ENCODE measurements at places on chromosomes 4 and X.

- no peak for DNase-seq
Observed at GRCh38 chr4:151422854-151423253, 13.9 kb downstream of the FHIP1A start.

- DNase-seq = no peak
Observed at GRCh38 chr4:114383721-114384120, 214.9 kb upstream of the UGT8 start.

DNA sequence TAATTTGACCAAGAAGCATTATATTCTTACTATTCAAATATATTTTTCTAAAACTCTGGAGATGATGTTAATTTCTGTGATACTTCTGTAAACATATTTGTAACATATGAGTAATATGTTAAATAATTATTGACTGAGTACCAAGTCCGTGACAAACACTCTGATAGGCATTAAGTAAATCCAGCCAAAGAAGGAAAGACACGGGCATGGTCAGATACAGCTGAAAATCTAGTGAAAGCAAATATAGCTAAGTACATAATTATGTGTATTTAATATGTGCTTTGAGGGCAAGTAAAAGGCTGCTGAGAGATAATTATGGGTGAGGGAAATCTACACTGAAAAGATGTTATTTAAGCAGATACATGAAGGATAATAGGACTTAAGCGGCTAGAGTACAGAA lies 1263.6 kb upstream of the ADGRL3 start:
- no peak for DNase-seq

DNA sequence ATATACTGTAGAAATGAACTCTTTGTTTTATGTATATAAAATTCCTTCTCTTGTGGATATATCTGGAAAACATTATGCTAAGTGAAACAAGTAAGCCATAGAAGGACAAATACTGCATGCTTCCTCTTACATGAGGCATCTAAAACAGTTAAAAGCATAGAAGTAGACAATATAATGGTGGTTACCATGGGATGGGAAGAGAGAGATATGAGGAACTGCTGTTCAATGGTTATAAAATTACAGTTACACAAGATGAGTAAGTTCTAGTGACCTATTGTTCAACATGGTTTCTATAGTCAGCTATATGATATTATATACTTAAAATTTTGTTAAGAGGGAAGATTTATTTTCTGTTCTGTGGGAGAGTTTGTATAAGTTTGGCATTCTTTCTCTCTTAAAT lies 43.4 kb downstream of the HTRA3 start:
- DNase-seq = no peak

GRCh38 chrX:119237562-119237942 lies 1.5 kb downstream of the PGRMC1 start:
- peak; percentile 26 for DNase-seq

DNA sequence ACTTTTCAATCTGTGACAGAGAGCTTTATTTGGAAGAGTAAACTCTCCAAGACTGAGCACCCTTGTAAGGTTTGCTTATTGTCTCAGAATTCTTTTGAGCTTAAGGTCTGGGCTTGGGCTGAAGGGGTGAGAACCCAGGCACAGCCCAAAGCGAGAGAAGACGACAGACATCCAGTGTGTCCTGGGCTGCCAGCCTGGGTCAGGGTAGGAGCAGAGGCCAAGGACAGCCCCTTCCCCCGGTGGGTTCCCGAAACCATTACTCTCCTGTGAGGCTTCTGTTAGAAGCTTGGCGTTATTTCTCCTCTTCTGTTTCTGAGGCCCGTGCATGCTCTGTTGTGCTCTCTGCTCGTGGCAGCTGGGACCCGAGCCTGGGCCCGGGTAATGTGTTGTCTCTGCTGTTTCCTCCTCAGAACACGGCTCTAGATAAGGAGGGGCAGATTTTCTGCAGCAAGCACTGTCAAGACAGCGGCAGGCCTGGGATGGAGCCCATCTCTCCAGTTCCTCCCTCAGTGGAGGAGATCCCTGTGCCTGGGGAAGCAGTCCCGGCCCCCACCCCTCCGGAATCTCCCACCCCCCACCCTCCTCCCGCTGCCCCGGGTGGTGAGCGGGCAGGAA lies 177.5 kb downstream of the DCLK2 start:
- no peak for DNase-seq

- DNase-seq = peak; percentile 54
Observed at GRCh38 chr4:93199492-93199891, 629.1 kb upstream of the ATOH1 start.

DNA sequence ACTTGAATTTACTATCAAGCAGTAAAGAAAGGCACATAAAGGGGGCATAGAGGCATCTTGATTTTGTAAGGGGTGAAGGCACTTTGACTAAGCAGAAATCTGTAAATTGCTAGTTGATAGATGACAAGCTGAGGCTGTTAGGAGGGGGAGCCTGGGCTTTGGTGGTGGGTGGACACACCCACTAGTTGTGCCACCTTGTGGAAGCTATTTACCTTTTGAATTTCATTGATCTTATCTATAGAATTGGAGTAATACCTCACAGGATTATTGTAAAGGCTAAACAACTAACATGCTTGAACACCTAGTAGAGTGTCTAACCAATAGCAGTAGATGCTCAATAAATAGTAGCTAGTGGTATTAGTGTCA lies 142.8 kb upstream of the KCNIP4 start:
- no peak for DNase-seq

DNA sequence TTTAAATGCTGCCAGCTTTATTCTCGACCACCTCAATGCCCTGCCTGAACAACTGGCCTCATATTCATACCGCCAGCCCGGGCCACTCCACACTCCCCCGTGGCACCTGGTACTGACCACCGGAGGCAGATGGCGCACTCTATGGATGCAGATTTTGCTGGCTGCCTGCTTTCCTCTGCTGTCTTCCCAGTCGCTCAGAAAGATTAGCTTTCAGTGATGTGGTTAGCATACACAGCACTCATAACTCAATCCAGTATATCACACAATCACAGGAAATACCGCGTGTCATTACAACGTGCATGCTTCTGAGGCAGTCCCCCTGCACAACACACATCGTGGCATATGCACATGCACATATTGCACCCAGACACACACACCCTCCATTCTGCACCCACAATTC lies 147.2 kb upstream of the BCOR start:
- peak; percentile 31 for DNase-seq

GRCh38 chr4:176436293-176436973 lies 116.7 kb downstream of the SPCS3 start:
- no peak for DNase-seq

- no peak for DNase-seq
Observed at GRCh38 chrX:112816908-112817307, 23.7 kb downstream of the AMOT start.

DNA sequence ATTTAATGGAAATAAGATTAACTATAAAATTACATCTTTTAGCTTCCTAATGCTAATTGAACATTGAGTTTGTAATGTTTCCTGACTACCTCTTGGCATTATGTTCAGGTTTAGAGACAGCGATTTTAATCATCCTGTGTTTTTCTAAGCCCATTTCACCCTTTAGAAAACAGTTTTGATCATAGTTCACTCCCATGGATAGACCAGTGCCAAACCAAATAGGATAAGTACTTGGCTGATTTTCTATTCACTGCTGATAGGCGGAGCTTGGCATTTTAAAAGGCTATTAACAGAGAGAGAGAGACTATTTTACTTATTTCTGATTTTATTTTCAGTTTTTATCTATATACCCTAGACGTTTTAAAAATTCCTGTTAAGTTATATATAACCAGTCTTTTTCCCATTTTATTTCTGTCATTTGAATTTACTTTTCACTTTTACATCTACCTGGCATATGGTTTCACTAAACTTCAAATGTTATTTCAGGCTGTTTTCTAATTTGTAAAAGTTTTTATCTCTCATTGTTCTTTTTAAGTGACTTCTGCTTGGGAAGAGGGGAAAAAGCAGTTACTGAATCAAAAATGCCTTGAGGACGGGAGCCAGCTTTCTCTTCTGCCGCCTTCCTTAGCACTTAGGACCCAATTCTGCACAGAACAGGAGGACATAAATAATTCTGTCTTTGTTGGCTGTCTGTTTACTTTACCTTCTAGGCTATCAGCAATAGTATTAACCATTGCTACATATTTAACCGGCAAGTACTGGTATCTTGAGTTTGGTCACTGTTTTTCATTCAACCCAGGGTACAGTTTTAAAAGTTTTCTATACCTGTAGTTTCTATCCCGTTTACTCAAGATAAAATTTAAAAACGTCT lies 46.4 kb downstream of the SGMS2 start:
- no peak for DNase-seq

GRCh38 chr4:16715482-16715881 lies 183.0 kb downstream of the LDB2 start:
- DNase-seq = no peak

GRCh38 chr4:2434420-2434819 lies 15.7 kb downstream of the CFAP99 start:
- no peak for DNase-seq

DNA sequence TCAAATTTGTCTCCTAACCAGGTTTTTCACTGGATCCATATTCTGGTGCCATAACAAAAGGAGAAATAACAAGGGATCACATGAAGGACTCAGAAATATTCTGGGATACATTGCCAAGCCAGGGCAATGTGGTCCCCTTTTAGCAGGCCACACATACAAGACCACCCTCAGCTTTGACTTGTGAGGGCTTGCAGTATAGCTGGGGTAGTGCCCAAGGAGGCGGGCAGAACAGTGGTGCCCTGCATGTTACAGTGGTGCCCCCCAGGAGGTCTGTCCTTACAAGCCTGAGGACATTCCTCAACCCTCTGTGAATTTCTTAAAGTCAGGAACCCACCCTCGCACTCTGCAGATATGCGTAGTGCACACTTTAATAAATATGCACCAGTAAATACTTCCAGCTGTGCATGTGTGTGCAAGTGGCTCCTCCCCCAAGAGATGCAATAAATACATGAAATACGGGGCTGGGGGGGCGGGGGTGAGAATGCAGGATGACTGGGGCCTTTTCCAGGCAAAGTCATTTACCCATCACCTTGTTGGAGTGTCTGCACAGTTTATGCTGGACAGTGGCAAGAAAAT lies 34.4 kb upstream of the TBL1X start:
- no peak for DNase-seq

DNA sequence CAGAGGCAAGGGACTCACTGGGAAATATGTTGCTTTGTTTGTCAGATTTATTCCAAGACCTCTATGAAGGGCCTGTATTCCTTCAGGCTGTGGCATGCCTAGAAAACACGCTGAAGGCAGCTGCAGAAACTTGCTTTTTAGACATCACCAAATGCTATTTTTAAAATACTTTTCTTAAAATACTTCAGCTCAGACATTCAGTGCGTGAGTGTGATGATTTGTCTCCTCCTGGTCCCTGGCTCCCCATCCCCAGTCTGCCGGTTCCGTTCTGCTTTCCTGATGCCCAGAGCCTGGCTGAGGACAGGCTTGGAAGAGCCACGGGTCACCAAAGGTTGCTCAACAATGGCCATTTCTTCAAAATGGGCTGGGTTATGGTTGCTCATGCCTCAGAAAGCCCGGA lies 55.0 kb downstream of the PSAPL1 start:
- DNase-seq = no peak

DNA sequence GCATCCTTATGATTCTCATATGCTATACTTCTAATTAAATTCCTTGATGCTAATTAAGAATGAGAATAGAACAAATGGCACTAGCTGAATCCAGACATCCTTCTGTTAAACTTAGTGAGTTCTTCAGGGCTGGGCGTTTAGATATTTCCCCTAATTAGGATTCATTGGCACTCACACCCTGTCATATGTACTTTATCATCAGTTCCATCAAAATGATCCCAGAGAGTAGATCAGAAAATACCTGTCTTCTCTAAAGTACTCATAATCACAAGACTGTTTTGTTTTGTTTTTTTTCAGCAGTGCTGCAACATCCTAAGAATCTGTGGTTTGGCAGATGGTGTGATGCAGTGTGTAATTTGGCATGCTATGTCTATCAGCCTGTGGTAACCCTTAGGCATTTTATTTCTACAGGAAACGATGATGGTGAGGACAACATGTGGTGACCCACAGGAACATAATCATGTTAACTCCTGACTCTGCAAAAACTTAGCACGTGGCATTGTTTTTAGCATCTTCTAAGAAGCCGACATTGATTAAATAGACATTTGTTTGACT lies 2528.4 kb downstream of the ARAP2 start:
- no peak for DNase-seq

DNA sequence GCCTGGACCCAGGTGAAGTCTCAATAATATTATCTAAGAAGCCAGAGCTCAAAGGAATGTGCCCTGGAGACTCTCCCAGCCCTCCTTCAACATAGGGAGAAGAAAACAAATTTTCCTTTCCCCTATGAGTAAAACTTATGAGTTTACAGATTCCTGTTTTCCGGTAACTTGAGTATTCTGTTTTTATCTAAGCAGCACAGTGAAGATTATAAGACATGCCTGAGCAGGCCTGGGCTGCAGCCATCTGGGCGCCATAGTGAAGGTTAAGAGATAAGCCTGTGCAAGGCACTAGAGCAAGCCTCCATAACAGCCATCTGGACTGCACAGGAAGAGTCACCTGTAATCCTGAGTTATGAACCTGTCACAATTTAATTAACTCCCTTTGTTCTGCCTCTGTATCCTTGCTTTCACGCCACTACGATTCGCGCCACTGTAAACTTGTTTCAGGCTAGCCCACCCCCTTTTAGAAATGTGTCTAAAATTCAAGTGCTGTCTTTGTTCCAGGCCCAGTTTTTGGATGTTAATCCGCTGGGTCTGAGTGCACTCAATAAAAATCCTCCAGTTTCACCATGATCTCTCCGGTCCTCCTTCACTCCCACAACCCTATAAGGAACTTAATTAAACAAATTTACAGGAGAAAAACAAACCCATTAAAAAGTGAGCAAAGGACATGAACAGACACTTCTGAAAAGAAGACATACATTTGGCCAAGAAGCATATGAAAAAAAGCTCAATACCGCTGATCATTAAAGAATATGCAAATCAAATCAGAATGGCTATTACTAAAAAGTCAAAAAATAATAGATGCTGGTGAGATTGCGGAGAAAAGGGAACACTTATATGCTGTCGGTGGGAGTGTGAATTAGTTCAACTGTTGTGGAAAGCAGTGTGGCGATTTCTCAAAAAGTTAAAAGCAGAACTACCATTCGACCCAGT lies 189.5 kb downstream of the APBB2 start:
- DNase-seq = peak; percentile 40

DNA sequence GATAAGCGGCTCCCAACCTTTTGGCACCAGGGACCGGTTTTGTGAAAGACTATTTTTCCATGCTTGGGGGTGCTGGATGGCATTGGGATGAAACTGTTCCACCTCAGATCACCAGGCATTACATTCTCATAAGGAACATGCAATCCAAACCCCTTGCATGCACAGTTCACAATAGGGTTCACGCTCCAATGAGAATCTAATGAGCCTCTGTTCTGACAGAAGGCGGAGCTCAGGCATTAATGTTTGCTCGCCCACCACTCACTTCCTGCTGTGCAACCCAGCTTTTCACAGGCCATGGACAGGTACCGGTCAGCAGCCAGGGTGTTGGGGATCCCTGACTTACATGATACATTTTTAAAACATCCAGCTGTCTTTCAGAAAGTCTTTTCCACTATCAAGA lies 187.3 kb downstream of the SLC39A8 start:
- no peak for DNase-seq

- peak; percentile 86 for DNase-seq
Observed at GRCh38 chrX:24647257-24648058, at the start of gene PCYT1B. Gene PCYT1B, minus strand, starts transcription at chrX:24647347. Its CDS starts 242 bp downstream, at chrX:24647105.

- no peak for DNase-seq
Observed at GRCh38 chr4:159229164-159229563, 126.3 kb downstream of the RAPGEF2 start.

Data from KBM-7 (cell line).